CD8-positive, alpha-beta memory T cell (primary cell): ENCODE measurements at places on chromosomes 6 and 20. TPM values are rescaled to one million over a fixed set of nuclear protein-coding genes. Genes with fewer than 3 reads are reported as not detected.
A peak's percentile ranks its signal among the peaks of the same experiment; 100 is the strongest.

GRCh38 chr20:1784586-1784985 lies 110.6 kb upstream of the SIRPA start:
- no peak for DNase-seq
- peaks cover 8% of the 10 kb centered on the region for H3K27me3 ChIP-seq
- no peaks in the 10 kb centered on the region for H3K36me3 ChIP-seq
- H3K4me1 ChIP-seq = no peaks in the 10 kb centered on the region
- no peak overlapping the region for H3K27ac ChIP-seq

DNA sequence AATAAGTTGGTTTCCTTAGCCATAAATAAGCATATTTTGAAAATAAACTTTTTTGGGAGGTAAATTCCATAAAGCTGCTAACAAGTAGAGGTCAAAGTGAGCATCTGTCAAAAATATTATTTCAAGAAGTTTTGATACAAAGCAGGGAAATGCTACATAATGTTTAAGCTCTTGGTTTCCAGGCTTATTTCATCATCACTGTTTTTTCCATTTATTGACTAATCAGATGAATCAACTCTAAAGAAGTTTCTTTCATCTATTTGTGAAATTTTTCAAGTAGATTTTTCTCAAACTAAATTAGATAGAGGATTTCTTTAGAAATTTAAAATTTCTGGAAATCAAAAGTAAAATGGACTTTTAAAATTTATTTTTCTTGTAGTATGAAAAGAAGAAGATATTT lies 89.5 kb upstream of the TBX18 start:
- no peaks in the 10 kb centered on the region for H3K36me3 ChIP-seq
- no peak overlapping the region for H3K4me3 ChIP-seq
- H3K27ac ChIP-seq = no peak overlapping the region
- H3K27me3 ChIP-seq = no peaks in the 10 kb centered on the region
- DNase-seq = no peak

DNA sequence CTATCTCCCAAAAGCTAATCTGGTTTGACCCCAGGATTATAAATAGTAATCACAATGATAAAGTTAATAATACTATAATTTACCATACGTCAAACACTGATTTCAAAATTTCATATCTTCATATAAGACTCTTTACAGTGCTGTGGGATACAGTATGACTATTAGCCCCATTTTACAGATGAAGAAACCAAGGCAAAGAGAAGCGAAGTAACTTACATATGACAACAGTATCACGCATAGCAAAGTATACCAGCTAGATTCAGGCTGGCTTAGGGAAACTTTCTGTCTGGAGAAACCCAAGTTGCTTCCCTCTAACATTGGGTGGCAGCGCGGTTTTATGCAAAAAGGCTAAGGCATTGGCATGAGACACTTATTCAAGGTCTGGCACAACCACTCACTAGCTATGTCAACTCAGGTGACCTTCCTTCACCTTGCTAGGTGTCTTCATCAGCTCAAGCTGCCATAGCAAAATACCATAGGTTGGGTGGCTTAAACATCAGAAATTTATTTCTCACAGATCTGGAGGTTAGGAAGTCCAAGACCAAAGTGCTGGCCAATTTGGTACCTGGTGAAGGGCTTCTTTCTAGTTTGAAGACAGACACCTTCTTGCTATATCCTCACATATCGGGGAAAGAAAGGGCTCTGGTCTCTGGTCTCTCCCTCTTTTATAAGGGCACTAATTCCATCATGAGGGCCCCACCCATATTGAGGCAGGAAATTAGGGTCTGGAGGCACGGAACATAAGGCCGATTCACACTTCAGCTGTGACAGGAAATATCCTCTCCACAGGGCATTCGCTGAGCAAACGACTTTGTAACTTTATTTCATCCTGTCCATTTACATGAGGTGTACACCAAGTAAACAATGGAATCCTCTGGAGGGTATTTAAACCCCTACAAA lies 22.4 kb upstream of the UTRN start:
- H3K36me3 ChIP-seq = no peaks in the 10 kb centered on the region
- no peaks in the 10 kb centered on the region for H3K27me3 ChIP-seq
- no peak overlapping the region for H3K27ac ChIP-seq
- DNase-seq = no peak
- H3K4me3 ChIP-seq = no peak overlapping the region

- H3K27ac ChIP-seq = no peak overlapping the region
- no peaks in the 10 kb centered on the region for H3K4me1 ChIP-seq
- DNase-seq = no peak
- no peaks in the 10 kb centered on the region for H3K36me3 ChIP-seq
Measured at GRCh38 chr6:129031051-129031599, 148.2 kb downstream of the LAMA2 start.

- no peak for DNase-seq
- no peaks in the 10 kb centered on the region for H3K27me3 ChIP-seq
- no peaks in the 10 kb centered on the region for H3K36me3 ChIP-seq
- H3K27ac ChIP-seq = no peak overlapping the region
- H3K4me3 ChIP-seq = peak overlapping the region; percentile 34
Measured at GRCh38 chr6:41682497-41683272, 44.4 kb downstream of the MDFI start.

GRCh38 chr6:163231356-163232014 lies 183.0 kb upstream of the QKI start:
- H3K4me3 ChIP-seq = no peak overlapping the region
- H3K36me3 ChIP-seq = no peaks in the 10 kb centered on the region
- no peak overlapping the region for H3K27ac ChIP-seq

- no peak for DNase-seq
- H3K27ac ChIP-seq = peak overlapping the region; percentile 52
- H3K27me3 ChIP-seq = no peaks in the 10 kb centered on the region
- H3K36me3 ChIP-seq = no peaks in the 10 kb centered on the region
- peaks cover 19% of the 10 kb centered on the region for H3K4me1 ChIP-seq
Measured at GRCh38 chr6:136250686-136251008, 536 bp upstream of the MTFR2 start.

GRCh38 chr20:50518270-50518721 lies 8.1 kb downstream of the PTPN1 start:
- peaks cover 98% of the 10 kb centered on the region for H3K4me1 ChIP-seq
- no peaks in the 10 kb centered on the region for H3K36me3 ChIP-seq
- no peak for DNase-seq
- H3K4me3 ChIP-seq = peak overlapping the region; percentile 41
- H3K27ac ChIP-seq = peak overlapping the region; percentile 26

DNA sequence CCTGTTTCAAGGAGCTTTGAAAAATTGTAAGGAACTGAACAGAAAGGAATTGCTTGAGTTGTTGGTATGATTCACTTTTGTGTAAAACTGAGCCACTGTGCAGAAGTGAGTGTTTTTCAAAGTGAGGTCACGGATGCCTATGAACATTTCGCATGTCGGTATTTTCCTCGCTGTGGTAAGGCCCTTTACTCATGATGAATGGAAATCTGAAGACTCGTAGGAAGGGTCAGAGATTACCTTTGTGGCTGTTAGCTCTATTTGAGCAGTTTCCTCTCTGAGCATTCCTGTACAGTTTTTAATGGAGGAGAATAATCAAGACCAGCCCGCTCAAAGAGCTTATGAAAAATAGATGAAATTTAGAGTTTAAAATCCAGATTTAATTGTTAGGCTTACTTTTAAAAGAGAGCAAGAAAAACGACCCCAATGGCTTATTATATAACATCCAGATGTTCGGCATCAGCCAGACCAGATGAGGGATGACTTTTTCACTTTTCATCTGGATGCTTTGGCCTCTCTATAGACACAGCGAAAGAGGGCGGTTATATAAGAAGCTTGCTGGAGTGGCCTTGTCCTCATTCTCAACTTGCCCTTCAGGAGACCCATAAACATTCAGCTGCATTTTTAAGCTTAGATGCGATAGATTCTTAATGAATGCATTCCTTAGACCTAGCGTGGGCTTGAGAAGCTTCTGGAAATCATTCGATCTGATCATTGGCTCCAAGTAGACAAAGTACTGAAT lies 99.5 kb downstream of the CD83 start:
- H3K36me3 ChIP-seq = no peaks in the 10 kb centered on the region
- H3K27ac ChIP-seq = no peak overlapping the region
- H3K4me3 ChIP-seq = no peak overlapping the region

GRCh38 chr6:24926192-24926591 lies 9.6 kb downstream of the RIPOR2 start:
- H3K27me3 ChIP-seq = no peaks in the 10 kb centered on the region
- DNase-seq = peak; percentile 52
- peaks cover 85% of the 10 kb centered on the region for H3K4me1 ChIP-seq
- H3K27ac ChIP-seq = peak overlapping the region; percentile 55
- peaks cover 26% of the 10 kb centered on the region for H3K36me3 ChIP-seq

DNA sequence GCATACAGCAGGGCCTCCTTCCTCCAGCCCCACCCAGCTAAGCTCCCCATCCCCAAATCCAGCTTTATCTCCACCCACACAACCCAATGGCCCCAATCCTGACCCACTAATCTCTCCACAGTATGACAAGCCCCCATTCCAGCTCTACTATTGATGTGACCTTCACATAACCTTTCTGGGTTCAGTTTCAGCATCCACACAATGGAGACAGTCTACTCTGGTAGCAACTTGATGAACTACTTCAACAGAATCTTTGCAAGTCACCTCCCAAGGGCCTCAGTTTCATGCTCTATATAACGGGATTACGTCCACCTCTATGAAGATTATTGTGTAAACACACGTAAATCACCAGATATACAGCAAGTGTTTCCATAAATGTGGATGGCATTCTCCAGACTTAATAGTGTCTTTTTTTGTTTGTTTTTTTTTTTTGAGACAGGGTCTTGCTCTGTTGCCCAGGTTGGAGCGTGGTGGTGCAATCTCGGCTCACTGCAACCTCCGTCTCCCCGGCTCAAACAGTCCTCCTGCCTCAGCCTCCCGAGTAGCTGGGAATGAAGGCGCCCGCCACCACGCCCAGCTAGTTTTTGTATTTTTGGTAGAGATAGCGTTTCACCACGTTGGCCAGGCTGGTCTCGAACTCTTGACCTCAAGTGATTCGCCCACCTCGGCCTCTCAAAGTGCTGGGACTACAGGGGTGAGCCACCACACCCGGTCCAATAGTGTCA lies 1.4 kb downstream of the AHCY start:
- H3K4me3 ChIP-seq = peak overlapping the region; percentile 94
- no peaks in the 10 kb centered on the region for H3K27me3 ChIP-seq
- peaks cover 18% of the 10 kb centered on the region for H3K4me1 ChIP-seq
- H3K36me3 ChIP-seq = no peaks in the 10 kb centered on the region

Gene SLC9A8
- total RNA-seq = 12.0 TPM

Gene NKX2-2
- total RNA-seq = not detected

Gene C20orf141
- not detected for total RNA-seq

Gene RGS17
- total RNA-seq = not detected

Gene ZNF217
- total RNA-seq = 54.3 TPM

Gene KCNK5
- 27.6 TPM for total RNA-seq

Gene SFTA2
- not detected for total RNA-seq

Gene STMND1
- total RNA-seq = not detected

Gene HLA-DMA
- total RNA-seq = 14.0 TPM
